Stimulated activated CD4-positive, alpha-beta T cell treated with anti-CD3 and anti-CD28 coated beads, TNF-alpha, amount 100 ng/mL, for 48 hours (primary cell): ENCODE measurements at places on chromosomes 2 and 18.

GRCh38 chr2:121746071-121746578 is 9.3 kb upstream of the TSN start:
- no peak for DNase-seq

DNA sequence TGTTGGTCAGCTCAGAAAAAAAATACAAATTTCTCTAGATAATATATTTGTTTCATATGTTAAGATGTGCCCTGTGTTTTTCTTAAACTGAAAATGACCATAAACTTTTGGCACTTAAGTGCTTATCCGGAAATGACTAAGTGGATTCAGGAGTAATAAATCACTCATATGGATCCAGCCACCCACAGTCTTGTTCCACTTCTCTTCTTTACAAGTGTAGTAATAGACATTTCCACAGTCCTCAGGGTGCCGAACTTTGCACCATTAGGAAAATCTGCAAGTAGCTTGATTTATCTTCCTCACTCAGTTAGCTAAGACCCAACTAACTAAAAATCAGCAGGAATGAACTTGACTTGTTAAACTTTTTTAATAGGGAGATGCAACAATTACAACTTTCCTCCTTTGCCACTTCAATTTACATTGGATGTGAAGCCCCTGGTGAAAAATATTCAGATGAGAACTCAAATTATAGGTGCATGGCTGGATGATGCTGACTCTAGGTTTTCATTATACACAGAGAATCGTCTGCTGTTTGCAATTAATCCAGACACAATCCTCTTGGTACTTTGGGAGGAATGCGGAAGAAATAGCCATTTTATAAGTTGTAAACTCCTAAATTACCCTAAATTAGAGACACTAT is 322.5 kb downstream of the ARHGAP15 start:
- no peak for DNase-seq

GRCh38 chr2:186515376-186515775 is 29.3 kb downstream of the ZC3H15 start:
- DNase-seq = no peak

- no peak for DNase-seq
Measured at GRCh38 chr2:26366957-26367356, 20.4 kb upstream of the ADGRF3 start.

DNA sequence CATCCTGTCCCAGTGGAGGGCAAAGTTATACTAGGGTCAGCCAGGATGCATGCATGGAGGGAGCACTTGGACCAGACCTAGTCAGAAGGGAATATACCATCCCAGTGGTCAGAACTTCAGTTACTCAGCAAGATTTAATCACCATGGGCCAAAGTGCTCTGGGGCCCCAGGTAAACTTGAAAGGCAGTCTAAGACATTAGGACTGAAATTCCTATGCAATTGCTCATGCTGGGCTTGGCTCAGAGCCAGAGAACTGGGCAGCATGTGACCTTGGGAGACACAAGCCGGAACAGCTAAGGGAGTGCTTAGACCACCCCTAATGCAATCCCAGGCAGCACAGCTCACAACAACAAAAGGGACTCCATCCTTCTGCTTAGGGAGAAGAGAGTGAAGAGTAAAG is 401.3 kb downstream of the KCNJ3 start:
- DNase-seq = no peak

DNA sequence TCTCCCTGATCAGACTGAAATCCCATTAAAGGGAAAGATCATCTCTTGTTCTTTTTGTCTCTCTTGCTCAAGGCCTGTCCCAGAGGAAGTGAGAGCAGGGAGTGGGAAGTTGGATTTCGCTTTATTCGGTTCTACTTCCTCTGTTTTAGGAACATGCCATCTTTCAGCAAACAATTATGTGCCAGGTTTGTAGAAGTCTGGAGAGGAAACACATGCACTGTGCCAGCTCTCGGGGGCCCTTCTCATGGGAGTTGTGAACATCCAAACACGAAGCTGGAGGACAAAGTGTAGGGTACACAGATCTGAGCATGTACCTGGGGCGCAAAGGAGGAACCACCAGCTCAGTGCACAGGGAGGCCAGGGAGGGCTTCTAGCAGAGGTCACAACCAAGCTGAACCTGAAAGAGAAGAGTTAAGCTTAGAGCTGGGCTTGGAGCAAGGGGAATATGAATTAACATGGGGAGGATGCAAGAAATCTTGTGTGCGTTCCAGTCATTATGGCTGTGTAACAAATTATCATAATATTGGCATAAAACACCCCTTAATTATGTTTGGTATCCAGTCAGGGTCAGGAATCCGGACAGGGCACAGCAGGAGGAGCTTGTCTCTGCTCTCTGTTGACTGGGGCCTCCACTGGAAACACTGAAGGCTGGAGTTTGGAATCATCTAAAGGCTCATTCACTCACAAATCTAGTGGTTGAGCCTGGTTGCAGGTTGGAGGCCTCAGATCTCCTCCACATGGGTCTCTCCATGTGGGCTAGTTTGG is 128.6 kb downstream of the ZFP36L2 start:
- DNase-seq = no peak

GRCh38 chr18:25786758-25787157 is 303.7 kb downstream of the SS18 start:
- DNase-seq = no peak

DNA sequence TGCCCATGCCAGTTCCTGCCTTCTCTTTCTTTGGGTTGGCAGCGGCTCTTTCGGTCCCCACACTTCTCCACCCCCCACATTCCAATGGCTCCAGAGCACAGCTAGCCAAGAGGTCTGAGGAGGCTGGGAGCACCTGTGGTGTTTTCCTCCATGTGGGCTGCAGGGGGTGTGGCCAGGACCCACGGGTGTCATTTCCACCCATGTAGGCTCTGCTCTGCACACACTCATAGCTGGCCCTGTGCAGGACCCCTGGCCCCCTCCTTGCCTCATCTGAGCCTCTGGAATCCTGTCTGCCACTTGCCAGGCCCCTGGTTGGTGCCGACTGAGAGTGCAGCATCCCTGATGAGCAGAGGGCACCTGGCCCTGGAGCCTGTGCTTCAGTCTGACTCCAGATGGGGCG is 46.3 kb downstream of the DYSF start:
- no peak for DNase-seq

GRCh38 chr2:205273148-205273547 is 409.2 kb upstream of the NRP2 start:
- no peak for DNase-seq

GRCh38 chr2:220212296-220213080 is 585.1 kb downstream of the SLC4A3 start:
- DNase-seq = no peak

GRCh38 chr2:210558708-210559107 is 2.3 kb downstream of the CPS1 start:
- no peak for DNase-seq

DNA sequence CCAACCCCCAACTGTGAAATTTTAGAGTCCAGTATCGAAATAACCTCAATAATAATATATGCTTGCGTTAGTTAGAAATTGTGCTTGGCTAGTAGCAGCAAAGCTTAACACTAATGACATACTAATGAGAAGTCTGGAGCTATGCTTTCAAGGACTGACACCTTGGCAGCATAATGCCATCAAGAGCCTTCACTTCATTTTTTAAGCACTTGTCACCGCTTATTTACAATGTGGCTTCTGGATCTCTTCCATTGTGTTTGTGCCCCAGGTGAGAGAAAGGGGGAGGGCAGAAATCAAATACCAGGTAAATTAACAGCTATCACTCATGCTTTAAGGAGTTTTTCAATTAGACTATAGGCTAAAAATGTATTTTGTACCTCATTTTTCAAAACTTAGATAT is 101.5 kb downstream of the CDH7 start:
- DNase-seq = no peak

DNA sequence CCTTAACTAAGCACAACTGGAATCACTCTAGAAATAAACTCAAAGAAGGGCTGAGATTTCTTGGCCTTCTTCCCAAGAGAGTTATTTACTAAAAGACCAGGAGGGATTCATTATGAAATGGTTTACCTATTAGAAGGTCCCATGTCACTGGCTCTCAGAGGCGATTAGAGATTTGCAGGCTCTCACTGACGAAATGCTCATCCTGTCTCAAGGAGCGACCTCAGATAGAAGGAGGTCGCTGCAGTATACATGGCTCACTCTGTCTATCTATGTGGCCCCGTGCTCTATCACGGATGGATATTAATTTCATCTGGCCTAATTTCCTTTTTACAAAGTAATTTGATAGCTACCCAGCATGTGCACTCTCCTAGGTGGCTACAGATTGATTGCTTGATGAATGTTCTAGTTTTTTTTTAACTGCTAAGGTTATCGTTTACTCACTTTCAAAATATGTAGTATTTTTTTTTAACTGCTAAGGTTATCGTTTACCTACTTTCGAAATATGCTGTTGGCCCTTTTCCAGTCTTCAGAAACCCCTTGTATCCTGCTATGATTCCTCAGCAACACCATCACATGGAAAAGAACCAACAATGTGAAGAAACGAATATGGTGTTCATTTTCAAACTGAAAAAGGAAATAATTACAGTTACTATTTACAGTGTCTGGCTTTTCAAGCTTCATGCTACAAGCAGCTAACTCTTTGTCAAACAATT is 9.1 kb downstream of the SMIM21 start:
- DNase-seq = no peak

DNA sequence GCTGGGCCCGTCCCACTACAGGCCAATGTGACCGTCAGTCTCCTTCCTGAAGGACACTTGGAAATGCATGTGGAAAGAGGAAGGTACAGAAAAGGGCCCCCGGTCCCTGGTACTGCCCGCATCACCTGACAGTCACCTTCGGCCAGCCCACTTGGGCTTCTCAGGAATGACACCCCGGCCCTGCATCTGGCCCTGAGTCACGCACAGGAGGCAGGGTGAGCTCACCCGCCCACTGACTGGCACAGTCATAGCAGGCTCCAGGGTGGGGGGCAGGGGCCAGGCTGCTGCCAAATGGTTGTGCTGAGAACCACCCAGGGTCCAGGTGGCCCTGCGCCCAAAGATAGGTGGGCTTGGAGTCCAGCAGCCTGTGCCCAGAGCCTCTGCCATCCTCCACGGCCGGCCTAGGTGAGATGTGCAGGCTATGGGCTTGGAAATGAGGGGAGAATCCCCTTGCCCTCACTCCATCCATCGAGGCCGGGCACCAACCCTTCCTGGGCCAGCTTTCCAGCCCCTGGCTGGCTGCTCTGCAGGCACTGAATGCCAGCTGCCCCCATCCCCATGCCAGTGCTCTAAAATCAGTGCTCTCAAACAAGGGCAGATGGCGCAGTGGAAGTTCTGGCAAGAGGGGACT is 14.1 kb downstream of the EMX1 start:
- no peak for DNase-seq

DNA sequence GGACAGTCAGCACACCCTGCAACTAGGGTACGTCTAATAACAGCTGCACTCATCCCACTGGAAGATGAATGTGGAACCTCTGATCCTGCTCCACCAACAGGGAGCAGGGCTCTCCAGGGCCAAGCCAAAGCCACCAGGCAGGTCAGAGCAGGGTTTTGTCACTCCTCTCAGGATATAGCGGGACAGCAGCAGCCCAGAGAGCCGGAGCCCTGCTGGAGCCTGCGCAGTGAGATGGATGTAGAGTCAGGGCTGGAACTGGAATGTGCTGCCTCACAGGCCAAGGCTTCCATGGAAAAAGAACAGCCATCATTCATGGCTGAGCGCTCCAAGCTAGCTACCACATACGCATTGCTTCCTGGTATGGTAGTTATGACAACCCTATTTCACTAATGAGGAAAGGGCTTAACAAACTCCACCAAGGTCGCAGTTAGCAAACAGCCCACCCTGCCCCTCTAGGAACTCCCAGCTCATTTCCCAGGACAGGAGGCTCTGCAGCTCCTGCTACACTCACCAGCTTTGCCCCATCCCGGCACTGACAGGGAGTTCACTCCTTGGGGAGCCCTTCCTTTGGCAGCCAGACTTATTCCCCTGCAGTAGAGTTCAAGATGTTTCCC is 85.2 kb downstream of the HS1BP3 start:
- no peak for DNase-seq

GRCh38 chr2:231425291-231425810 is 29.8 kb downstream of the B3GNT7 start:
- DNase-seq = no peak

DNA sequence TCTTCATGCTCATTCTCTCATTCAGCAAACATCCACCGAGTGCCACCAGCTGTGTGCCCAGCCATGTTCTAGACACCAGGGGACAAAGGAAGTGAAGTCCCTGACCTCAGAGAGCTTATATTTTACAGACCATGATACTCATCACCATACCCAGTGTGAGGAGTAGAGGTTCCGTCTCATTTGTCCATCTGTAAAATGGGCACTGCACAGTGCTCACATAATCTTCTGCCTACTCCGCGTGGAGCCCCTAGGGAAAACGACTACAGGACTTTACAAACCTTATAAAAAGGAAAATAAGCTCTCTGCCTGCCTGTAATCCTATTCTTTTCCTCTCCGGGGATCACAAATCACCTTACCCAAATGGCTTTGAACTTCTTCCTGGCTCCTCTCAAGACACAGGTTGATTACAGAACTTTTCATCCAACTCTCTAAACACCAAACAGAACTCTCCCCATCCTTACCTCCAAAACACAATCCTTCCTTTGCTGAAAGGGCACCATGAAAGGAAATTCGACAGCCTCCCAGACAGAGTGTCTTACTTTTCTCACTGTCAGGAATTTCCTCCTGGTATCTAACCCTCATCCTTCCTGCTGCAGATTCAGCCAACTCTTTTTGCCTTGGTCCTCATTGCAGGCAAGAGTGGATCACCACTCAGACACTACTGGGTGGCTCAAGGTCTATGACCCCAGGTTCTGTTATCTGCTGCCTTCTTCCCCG is 99.5 kb downstream of the TNS1 start:
- DNase-seq = no peak

DNA sequence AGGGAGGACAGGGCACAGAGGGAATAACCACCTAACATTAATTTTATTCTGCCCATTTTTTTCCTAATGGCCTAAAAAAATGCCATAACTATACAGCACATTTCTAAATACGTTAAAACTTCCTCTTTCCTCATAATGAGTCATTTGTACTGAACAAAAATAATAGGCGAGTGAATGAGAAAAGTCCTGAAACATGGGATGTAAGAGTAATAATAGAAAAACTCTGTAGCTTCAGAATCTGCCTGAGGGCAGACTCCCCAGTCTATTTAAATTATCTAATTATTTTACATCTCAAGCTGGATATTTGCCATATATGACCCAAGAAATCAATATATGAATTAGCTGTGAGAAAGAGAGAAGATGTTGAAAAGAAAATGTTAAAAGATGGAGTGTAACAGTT is 285.1 kb downstream of the TMX3 start:
- no peak for DNase-seq

DNA sequence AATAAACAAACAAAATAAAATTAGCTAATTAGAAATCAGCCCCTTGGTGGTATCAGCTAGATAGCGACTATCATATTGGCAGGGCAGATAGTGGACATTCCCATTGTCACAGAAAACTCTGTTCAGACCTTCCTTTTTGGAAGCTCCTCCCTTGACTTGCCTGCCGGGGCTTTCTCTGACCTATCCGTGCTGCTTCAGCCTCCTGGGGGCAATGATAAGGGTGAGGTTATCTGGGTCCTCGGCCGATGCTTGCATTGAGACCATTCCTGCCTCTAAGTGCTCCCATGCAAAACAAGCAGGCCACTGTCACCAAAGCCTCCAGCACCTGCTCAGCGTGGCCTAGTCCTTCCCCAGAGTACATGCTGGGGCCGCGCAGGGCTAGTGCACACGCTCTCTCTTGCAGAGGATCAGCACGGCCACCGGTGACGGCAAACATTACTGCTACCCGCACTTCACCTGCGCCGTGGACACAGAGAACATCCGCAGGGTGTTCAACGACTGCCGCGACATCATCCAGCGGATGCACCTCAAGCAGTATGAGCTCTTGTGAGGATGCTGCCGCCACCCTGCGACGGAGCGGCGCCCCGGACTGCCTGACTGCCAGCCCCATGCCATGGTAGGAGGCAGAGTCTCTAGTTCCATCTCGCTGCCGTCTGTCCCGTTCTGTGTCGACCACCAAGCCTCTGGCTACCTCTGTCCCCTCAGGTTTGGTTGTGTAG is 27.4 kb downstream of the MPPE1 start:
- no peak for DNase-seq
